ENCODE measurements at places on chromosomes 3 and 15.

- no peak for DNase-seq
These were observed 687 bp downstream of the GPR176 start for GRCh38 chr15:39919411-39919747.

DNA sequence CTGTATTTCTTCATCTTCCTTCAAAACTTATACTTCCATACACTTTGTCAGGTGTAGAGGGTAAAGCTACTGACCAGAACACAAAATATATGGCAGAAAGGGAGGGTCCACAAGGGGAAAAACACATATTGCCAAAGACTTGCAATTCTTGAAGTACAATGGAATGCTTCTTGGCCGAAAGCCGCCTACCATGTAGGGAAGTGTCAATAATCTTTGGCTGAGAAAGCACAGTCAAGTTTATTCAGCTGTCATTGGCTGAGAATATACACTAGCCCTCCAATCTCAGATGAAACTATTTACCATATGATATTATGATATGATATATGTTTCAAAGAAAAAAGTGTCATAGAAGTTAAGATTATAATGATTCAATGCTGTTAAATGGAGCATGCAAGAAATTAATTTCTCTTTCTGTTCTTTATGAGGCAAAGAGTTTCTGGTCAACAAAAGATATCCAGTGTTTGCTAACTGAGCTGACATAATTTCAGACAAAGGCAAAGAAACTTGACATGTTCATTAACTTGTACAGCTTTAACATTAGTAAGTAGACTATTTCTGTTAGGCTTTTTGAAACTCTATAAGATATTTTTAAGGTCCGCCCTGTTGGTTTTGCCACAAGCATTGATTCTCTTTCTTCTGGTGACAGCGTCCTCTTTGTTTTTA is 89.0 kb upstream of the LPP start:
- DNase-seq: no peak

GRCh38 chr3:134106580-134106979 is 76.9 kb upstream of the SLCO2A1 start:
- DNase-seq: no peak

DNA sequence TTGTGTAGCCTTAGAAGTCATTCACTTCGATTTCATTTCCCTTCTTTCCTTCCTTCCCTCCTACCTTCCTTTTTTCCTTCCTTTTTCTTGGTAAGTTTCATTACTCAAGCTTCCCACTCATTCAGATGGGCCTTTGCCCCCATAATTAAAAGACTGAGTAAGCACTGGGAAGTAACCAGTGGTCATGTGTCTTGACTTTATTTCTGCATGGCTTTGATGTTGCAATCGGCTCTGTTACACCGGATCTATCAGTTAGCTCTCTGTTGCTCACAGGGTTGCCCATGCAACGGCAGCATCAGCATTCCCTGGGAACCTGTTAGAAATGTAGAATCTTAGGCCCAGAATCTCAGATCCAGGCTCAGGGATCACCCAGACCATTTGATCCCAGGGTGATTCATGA is 25.6 kb upstream of the LARS2 start:
- DNase-seq: peak; percentile 7

DNA sequence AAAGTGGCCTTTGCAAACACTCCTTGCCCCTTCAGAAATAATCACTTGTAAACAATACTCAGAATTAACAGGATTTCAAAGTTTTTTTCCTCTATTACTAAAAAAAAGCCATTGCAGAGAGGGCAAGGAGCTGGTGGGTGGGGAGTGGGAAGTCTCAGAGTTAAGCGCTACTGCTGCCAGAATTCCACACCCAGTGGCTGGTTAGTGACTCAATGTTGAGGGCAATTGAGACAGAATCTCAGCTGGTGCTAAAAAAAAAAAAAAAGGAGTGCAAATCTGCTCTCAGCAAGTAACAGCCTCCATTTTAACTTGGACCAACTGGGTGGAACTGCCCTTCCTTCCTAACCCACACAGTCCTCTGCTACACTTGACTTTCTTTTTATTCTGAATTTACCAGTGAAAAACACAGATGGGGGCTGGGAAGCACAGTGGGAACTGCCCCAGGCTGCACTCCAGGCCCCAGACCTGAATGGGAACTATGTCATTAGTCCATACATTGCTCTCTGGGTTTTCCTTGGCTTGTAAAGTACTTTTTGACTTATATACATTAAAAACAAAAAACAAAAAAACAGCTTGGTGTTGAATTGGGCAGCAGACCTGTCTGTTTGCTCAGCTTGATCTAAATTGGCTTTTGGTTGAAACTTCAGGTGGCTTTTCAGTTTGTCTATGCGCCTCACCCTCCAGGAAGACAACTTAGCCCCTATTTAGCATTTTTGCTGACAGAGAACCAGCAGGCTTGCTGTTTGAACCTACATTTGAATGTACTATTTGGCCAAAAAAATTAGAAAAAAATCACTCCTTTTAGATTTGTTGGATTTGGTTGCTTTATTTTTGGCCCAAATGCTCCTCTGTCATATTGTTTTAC is 357.8 kb upstream of the TBL1XR1 start:
- DNase-seq: no peak

- DNase-seq: peak; percentile 11
These were observed 12.7 kb upstream of the SNTN start for GRCh38 chr3:63639806-63640205.

DNA sequence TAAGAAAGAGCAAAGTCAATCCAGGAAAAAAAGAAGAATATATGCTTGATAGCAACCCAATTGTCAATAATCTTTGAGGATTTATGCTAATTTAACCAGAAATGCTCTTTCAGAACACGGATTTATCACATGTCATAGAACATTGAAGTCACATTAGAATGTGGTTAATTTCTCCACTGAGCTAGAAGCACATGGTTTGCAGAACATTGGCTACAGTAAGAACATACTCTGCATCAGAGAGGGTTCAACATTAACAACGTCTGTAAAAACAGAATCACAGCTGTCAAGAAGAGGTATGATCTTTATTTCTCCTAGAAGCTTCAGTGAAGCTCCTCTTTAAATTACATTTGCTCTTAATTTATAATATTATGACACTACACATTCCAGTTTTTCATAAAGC is 619.7 kb upstream of the AGTR1 start:
- no peak for DNase-seq

- DNase-seq: no peak
These were observed 567.0 kb upstream of the RGMA start for GRCh38 chr15:93656041-93656440.

GRCh38 chr3:39275052-39275451 is 4.8 kb downstream of the CX3CR1 start:
- peak; percentile 45 for DNase-seq

DNA sequence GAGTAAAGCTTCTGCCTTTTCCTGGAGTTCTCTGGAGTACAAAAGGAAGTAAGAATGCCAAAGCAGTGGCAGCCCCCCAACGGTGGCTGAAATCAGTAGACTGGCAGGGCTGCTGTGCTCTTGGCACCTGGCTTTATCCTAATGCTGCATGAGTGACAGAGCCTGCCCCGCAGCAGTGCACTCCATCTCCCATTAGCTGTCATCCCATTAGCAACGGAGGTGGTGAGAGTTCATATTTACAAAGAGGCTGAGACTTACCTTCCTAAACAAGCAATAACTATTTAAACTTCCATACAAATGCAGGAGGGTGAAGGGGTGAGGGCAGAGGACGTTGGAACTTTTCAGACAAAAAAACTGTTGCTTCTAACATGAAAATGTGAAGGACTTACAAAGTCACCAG is 51.9 kb downstream of the SERPINI1 start:
- no peak for DNase-seq

DNA sequence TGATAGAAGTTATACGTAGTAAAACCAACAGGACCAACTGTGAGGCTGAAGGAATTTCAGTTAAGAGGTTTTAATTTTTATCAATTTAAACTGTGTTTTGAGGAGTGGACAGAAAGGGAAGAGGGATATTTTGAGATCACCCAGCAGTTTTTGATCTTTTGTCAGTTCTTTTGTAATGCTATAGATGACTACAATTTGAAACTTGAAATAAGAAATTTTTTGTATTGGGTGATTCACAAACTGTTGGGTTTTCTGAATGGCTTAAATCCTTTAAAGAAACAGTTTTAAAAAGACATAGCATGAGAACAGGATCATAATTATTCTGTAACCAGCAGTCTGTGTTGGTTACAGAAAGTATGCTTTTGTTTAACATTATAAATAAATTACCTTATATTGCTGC is 67.4 kb downstream of the TCF12 start:
- DNase-seq: no peak

- no peak for DNase-seq
These were observed 241.0 kb upstream of the GBE1 start for GRCh38 chr3:82002491-82002890.
